ENCODE measurements at places on chromosomes 4 and X.

- DNase-seq: no peak
These were observed 965.4 kb upstream of the GRIA3 start for GRCh38 chrX:122218666-122219065.

DNA sequence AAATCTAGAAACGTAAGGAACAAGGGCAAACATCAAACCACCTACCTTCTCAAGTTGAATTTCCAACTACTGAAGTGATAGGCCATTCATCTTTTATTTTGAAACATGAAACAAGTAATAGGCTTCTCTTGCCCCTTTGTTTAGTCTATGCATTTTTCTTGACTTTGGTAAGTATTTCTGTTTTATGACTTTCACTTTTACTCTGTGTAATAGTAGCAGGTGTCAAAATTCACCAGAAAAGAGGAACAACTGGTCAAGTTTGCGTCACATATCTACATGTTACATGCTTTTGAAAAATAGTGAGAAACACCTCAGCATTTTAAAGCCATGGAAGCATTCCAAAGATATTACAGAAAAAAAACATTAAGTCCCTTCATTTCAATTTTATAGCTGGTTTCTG, 157.1 kb upstream of the FTHL17 start:
- DNase-seq: no peak

DNA sequence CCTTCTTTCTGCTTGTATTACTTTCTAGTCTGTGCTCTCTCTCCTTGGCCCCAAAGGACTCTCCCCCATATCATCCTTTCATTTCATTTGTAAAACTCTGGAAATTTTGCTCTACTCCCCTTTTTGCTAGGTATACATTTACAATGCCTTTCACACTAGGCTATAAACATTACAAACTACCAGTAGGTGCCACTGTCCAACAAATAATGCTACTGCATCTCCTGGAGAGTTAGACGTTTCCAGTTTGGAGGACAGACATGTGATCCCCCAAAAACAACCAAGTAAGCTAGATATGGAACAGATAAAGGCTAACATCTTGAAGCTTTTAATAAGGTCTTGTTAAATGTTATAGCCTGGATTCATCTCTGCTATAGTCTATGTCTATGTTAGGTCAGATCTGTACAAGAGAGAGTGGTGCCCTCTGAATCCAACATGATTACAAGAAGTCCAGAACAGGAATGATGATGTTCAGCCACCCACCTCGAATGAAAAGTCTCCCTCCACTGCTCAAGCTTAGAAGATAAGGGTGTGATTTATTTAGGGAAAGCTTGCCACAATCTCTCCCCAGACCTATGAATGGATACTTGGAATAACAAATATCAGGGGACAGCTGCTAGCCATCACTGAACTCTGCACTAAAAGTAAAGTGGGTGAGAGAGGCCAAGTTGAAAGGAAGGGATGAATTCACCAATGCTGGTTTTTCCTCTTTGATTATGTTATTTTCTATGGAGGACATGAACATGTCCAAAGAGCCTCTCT, 14.3 kb downstream of the CBR4 start:
- no peak for DNase-seq

DNA sequence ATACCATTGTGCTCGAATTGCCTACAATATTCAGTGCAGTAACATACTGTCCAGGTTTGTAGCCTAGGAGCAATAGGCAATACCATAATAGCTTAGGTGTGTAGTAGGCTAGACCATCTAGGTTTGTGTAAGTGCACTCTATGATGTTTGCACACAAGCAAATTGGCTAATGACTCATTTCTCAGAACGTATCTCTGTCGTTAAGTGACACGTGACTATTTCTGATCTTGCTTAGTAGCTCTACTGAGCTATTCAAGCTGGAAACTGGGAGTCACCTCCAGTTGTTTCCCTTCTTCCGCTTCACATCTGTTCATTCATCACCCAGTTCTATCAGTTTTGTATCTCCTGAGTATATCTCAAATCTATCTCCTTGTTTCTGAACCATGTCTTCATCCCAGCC, 86.1 kb downstream of the HNRNPD start:
- DNase-seq: no peak

- no peak for DNase-seq
These were observed 82.0 kb upstream of the WDR17 start for GRCh38 chr4:175983636-175984035.

All from cerebellar nuclear complex (tissue), 1 donor.